Mucosa of gallbladder (tissue), 1 donor: ENCODE measurements at places on chromosomes 2 and 18. TPM values are rescaled to one million over a fixed set of nuclear protein-coding genes. Genes with fewer than 3 reads are reported as not detected.

GRCh38 chr2:147398996-147399395 lies 445.8 kb upstream of the ACVR2A start:
- no peak for DNase-seq

GRCh38 chr2:1990151-1990589 lies 245.9 kb upstream of the PXDN start:
- DNase-seq, result no peak

GRCh38 chr2:81872006-81872405 lies 1567.5 kb upstream of the LRRTM1 start:
- no peak for DNase-seq

GRCh38 chr2:10329880-10330699 lies 27.4 kb downstream of the HPCAL1 start:
- no peak for DNase-seq

GRCh38 chr2:152542337-152542994 lies 174.8 kb downstream of the PRPF40A start:
- no peak for DNase-seq

DNA sequence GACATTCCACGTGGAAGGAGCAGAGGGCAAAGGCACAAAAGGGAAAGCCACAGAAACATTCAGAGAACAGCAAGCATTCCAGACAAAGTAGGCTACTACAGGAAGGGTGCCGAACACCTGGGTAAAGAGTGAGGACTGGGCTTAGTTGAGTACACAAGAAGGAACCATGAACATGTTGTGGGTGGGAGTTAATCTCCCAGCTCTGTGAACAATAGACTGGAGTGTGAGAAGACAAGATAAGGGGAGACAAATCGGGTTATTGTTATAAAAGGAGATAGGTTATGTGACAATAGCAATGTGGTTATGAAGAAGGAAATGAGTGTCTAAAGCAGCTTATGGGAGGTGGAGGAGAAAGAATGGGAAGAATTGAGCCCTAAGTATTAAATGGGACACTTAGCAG lies 70.0 kb downstream of the DPP4 start:
- no peak for DNase-seq

- DNase-seq, result no peak
Observed at GRCh38 chr2:217090884-217091283, 231.0 kb upstream of the TNP1 start.

GRCh38 chr18:7514796-7515440 lies 52.2 kb upstream of the PTPRM start:
- no peak for DNase-seq

GRCh38 chr2:31212659-31213600 lies 4.4 kb downstream of the CAPN14 start:
- no peak for DNase-seq

DNA sequence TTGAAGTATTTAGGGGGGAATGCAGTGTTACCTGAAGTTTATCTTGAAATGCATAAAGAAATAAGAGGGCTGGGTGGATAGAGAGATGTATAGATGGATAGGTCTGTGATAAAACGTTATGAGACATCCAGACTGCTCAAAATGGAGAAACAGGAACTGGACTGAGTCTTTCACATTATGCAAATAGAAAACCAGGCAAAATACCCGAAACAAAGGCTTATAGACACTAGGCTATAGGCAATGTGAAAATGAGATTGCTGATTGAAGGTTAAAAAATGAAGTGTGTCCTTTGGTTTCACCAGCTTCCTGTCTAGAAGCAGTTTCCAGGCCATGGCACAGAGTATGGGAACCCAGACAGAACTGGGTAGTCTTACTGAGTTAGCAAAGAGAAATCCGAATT lies 24.9 kb upstream of the SLC3A1 start:
- no peak for DNase-seq

DNA sequence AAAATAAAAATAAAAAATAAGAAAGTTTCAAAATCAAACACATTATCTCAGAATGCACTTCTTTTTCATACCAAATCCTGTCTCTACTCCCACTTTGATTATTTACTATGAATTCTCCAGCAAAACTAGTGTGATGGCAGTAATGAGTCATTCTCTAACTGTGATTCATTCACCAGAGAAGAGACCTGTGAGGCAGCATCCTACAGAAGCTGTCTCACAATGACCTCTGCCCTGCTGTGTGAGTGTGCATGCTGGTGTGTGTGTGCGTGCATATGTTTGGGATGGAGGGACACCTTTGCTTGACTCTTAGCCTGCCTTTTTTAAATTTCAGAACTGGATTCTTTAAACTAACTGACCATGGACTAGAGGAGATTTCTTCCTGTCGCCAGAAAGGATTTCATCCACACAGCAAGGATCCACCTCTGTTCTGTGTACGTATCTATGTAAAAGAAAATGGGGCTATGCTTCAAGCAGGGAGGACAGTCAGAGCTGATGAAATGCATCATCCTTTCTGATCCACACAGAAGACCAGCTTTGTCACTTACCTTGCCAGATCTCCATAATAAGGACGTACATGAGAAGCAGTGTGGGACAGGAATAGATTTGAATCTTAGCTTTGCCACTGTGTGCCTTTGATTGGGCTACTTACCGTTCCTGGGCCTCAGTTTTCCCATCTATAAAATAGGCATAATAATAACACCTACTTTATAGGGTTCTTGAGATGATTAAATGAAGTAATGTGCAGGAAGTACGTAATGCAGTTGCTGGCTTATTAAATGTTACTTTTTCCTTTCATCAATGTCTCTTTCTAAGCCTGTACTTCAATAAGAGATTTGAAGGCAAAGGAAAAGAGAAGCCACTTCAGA lies 31.2 kb downstream of the STAMBP start:
- DNase-seq, result no peak

GRCh38 chr2:169853041-169853668 lies 25.9 kb downstream of the UBR3 start:
- no peak for DNase-seq

GRCh38 chr18:21743166-21743832 lies 2.7 kb downstream of the MIB1 start:
- DNase-seq, result no peak

DNA sequence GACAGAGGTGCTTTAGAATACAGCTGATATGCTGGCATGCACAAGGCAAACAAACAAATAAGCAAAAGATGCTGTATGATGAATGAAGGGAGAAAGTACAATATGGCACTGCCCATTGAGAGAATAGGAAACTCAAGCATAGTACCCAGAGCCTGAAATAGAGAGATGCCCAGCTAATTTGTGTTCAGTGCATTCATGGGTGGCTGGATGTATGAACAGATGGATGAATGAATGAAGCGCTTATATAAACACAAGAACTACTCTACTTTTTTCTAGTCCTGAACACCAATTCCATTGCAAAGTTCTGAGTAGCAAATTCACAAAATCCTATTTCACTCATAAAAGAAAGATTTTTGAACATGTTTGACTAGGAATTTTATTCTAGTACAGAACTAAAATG lies 756.3 kb downstream of the SATB2 start:
- no peak for DNase-seq

DNA sequence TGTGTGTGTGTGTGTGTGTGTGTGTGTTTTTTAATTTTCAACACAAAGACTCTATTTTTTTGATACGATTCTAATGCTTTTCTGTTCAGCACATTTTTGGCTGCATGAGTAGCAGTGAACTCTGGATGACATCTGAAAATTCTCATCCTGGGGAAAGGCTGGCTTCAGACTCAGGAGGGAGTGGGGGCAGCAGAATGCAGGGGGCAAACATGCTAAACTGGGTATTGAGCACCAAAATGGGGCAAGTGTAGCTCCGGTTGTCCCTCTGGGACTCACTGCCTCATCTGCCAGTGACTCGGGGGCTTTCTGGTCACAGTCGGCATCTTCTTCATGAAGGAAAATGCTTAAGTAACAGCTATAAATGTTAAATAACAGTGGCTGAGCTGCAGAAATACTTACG lies 116.8 kb upstream of the PID1 start:
- no peak for DNase-seq

DNA sequence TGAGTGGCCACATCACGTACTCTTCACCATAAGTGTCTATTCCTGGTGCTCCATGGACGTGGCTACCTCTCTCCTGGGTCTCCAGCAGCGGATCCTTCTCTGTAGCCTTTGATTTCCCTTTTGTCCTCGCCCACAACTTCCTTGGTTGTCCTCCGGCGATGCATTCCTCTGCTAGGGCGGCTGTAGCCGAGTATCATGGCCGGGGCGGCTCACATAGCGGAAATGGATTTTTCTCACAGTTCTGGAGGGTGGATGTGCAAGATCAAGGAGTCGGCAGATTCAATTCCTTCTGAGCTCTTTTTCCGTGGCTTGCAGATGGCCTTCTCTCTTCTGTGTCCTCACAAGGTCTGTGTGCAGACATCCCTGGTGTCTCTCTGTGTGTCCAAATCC lies 35.7 kb downstream of the ACKR3 start:
- no peak for DNase-seq

GRCh38 chr18:58762781-58763171 lies 91.5 kb downstream of the MALT1 start:
- DNase-seq, result no peak

DNA sequence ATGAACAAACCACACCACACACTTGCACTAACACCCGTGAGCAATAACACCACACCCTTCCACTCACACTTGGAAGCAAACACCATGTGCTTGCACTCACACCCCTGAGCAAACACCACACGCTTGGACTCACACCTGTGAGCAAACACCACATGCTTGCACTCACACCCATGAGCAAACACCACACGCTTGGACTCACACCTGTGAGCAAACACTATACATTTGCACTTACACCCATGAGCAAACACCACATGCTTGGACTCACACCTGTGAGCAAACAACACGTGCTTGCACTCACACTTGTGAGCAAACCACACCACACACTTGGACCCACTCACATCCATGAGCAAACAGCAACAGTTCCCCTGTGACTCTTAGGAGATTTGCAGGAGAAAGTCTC lies 24.4 kb downstream of the SNTG2 start:
- no peak for DNase-seq

DNA sequence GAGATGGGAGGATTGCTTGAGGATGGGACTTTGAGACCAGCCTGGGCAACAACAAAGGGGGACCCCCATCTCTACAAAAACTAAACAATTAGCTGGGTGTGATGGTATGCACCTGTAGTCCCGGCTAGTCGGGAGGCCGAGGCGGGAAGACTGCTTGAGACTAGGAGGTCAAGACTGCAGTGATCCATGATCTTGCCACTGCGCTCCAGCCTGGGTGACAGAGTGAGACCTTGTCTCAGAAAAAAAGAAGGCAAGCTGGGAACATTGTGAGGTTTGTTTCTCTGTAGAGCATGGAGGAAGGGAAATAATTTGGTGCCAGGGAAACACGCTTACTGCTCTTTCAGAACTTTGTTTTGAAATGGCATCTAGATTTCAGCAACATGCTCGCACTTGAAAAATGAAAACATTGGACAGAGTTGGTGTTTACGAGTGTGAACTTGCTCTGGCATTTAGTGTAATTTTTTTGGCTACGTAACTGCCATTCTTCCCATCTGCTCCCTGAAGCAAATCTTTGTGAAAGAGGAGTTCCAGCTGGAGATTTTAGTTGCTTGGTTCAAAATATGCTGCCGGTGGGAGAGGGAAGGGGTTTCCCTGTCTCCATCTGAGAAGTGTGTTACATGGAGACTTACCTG lies 125.6 kb upstream of the DLX2 start:
- DNase-seq, result no peak

GRCh38 chr2:74378007-74378406 lies 2.1 kb downstream of the DCTN1 start:
- no peak for DNase-seq

DNA sequence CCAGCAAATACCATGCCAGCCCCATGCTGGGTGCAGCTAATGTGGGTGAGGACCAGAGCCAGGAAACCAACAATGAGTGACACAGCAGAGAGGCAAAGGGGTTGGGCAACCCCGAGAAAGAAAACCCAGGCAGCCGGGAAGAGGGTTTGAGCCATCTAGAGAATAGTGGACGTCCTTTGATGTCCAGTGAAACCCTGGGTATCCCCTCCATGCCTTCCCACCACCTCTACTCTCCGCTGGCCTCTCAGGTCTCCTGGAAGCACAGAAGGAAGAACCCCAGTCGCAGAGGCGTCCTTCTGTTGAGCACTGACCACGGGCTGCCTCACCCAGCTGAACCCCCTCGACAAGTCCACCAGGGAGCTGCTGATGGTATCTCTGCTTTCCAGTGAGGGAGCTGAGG lies 657.4 kb upstream of the ID2 start:
- no peak for DNase-seq

GRCh38 chr2:35443087-35443486 lies 912.5 kb upstream of the CRIM1 start:
- no peak for DNase-seq

GRCh38 chr18:3605954-3606443 lies 156.0 kb downstream of the TGIF1 start:
- DNase-seq, result no peak

DNA sequence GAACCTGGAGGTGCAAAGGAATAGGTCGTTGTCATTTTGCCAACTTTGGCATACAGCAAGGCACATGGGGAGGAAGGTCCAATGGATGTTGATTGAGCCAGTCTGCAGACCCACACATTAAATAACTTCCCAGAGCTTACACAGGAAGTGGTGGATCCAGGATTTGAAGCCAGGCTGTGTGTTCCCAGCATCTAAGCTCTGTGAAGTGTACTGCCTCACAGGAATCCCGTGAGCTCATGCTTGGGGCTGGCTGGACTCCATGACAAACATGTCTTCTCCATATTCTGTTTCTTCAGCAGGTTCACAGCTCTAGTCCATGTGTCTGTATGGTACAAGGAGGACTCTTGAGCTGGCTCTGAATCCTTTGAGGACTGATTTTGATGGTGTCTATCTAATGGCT lies 63.9 kb downstream of the KLHL29 start:
- DNase-seq, result no peak

GRCh38 chr2:20223407-20224163 lies 1.3 kb downstream of the SDC1 start:
- no peak for DNase-seq

The DLX2 gene
- 0.14 TPM for total RNA-seq

The ARHGEF4 gene
- 11.7 TPM for total RNA-seq

The FAM237A gene
- total RNA-seq, result not detected

The ZFP36L2 gene
- 209 TPM for total RNA-seq

The B3GNT7 gene
- total RNA-seq, result 281 TPM

The ALPP gene
- total RNA-seq, result not detected

The MOCOS gene
- total RNA-seq, result 7.5 TPM

The KCTD1 gene
- total RNA-seq, result 21.4 TPM

The OSBPL6 gene
- total RNA-seq, result 6.3 TPM

The ADAM17 gene
- 22.3 TPM for total RNA-seq

The KATNAL2 gene
- total RNA-seq, result 8.0 TPM

The C1D gene
- total RNA-seq, result 18.8 TPM

The GPAT2 gene
- 3.0 TPM for total RNA-seq

The SLC14A1 gene
- 96.9 TPM for total RNA-seq
